ENCODE measurements at places on chromosomes 16 and 17.

DNA sequence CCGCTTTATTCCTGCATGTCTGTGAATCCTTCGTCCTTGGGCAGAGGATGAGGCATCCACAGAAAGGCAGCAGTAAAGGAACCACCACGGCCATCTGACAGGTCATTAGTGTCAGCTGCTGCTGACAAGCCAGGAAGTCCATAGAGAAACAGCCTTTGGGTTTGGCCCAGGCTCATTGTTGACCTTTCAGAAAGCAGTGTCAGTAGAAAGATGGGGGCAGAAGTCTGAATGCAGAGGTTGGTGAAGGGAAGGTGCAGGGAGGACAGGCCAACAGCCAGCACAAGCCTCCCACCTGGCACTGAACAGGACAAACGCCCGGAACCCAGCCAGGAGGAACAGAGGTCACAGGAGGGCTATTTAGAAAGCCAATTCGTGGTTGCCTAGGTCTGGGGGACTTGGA, 105.8 kb downstream of the VAT1L start:
- DNase-seq: no peak

GRCh38 chr17:48241770-48242497, 134.4 kb downstream of the SNX11 start:
- DNase-seq: no peak

DNA sequence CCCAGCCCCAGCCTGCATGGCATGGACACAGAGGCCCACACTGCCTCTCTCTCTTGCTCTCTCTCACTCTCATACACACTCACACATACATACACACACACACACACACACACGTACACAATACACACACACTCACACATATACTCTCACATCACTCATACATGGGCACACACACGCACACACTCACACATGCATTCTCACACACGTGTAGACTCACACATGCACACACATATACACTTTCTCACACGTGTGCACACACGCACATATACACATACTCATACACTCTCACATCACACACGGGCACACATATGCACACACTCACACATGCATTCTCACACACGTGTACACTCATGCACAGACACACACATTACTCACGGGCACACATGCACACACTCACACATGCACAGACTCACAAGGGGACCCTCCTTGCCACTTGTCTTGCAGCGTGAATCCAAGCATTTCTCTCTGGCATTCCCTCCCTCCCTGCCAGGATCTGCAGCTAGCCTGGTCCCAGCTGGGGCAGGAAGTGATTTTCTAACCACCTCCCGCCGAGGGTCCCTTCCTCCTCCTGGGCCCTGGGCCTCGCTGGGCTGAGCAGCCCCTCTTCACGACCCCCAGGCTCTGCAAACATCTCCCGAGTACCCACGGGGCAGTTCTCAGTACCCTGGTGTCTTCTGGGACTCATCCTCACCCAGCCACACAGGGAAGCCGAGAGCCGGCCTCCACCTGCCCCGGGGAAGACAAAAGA, 37.5 kb downstream of the IL21R start:
- DNase-seq: no peak

GRCh38 chr16:85601272-85601639, 11.9 kb upstream of the GSE1 start:
- no peak for DNase-seq

DNA sequence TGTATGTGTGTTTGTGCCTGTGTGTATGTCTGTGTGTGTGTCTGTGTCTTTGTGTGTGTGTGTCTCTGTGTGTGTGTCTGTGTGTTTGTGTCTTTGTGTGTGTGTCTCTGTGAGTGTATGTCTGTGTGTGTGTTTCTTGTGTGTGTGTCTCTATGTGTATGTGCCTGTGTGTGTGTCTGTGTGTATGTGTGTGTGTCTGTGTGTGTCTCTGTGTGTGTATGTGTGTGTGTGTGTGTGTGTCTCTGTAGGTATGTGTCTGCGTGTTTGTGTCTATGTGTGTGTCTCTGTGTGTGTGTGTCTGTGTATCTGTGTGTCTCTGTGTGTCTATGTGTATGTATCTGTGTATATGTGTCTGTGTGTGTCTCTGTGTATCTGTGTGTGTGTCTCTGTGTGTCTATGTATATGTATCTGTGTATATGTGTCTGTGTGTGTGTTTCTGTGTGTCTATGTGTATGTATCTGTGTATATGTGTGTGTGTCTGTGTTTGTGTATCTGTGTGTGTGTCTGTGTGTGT, 70.2 kb downstream of the USP43 start:
- no peak for DNase-seq

DNA sequence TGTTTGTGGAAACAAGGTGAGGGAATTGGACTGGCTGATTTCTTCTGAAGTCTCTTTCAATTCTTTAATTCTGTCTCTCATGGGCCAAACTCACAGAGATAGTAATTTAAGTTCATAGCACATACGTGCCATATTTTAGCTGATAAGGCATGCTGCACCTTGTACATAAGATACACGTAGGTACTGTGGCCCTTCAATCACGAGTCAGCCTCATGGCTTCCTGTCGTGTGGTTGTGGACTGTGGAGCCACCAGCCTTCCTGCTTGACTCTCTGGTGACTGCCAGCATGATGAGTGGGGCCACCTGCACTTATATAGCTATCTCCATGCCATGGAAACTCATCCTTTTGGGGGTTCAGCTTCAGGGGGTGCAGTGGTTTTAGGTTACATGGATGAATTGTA, 25.1 kb downstream of the KSR1 start:
- DNase-seq: no peak

- DNase-seq: no peak
These were observed 113.3 kb downstream of the VPS53 start for GRCh38 chr17:601244-601925.

GRCh38 chr16:23874613-23875294, 39.0 kb downstream of the PRKCB start:
- DNase-seq: no peak

- no peak for DNase-seq
These were observed 186.5 kb downstream of the STX8 start for GRCh38 chr17:9389111-9389527.

GRCh38 chr17:22277595-22277994, 585.3 kb downstream of the KCNJ18 start:
- DNase-seq: no peak

- no peak for DNase-seq
These were observed 424 bp downstream of the HOXB2 start for GRCh38 chr17:48544349-48545021.

DNA sequence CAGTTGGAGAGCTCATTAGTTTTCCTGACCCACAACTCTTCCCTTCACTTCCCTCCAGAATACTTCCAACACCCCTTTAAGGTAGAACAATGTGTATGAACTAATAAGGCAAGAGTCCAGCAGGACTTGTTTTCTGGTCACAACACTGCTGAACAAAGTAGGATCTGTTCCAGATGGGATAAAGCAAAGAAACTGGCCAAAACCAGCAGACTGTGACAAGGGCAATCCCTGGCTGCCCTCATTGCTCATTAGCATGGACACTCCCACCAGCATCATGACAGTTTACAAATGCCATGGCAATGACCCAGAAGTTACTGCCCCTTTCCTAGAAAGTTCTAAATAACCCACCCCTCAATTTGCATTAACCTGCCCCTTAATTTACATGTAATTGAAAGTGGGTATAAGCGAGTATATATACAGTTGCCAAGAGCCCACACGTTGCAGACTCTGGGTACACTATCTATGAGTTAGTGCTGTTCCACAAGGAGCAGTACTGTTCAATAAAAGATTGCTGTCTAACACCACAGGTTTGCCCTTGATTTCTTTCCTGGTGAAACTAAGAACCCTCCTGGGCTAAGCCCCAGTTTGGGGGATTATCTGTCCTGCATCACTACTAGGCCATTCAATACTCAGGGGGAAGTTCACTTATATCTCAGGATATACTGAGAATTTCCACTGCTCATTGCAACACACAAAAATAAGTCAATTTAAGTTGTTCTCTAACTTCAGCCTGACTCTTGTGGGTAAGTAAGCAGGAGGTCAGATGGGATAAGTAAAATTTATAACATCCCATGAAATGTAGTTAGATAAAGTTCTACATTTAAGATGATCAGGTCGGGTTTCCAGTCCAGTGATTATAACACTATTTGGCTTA, 82.3 kb downstream of the SSH2 start:
- DNase-seq: no peak
